Eye (tissue), 1 donor: ENCODE measurements at places on chromosomes 1 and 21.

DNA sequence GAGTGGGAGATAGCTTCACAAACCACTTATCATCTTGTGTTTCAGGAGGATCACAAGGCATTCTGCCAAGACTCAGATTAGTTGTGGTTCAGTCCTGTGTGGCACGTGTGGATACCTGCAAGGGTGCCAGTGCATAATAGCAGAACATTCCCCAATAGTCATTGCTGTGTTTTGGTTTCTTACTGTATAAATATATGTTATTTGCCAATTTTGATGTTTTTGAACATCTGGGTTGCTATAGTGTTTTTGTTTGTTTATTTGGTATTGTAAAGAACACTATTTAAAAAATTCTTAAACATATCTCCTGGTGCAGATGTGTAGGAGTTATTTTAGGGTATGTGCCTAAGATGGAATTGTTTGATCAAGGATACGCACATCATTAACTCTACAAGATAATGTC lies 5.4 kb upstream of the NTMT2 start:
- DNase-seq, result no peak

DNA sequence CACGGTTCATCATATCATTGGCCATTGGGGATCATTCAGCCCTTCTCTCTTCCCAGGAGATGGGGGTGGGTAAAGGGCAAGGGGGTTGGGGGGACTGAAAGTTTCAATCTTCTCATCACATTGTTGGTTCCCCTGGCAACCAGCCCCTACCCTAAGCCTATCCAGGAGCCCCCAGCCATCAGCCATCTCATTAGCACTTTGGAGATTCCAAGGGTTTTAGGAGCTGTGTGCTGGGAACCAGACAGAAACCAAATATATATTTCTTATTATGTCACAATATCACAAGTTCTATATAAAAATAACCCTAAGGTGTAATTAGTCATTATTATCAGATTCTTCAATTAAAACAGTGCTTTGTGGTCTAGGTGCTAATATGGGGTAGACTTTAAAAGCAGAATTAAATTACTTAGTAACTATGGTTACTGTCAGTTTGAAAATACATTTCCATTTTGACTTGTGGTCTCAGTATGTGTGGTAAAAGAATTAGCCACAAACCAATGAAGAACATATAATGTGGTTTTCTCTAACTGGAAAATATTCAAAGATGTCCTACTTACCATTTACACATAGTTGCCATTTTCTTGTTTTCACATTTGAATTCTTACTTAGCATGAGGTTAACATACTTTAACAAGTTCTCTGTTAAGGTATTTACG lies 28.1 kb downstream of the IL23R start:
- no peak for DNase-seq

GRCh38 chr1:189289346-189289745 lies 1188.3 kb downstream of the BRINP3 start:
- no peak for DNase-seq

DNA sequence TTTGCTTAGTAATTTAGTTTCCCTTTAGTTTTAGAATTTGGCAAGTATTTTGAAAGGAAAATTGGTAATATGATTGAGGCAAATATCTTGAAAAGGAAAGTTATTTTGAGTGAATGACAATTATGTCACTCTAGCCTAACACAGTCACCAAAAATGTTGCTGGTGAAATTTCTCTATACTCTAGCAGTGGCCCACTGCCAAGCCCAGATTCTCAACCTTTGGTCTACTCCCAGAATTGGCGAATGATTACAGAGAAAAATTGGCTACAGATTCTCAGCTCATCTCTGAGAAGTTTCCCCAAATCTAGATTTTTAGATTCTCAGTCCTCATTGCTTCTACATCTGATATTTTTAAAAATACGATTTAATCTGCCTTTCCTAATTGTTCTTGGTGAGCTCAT lies 84.9 kb downstream of the PIGK start:
- DNase-seq, result no peak

GRCh38 chr1:161763522-161764098 lies 2.5 kb upstream of the ATF6 start:
- no peak for DNase-seq
